ENCODE measurements at places on chromosomes 5 and 9.

GRCh38 chr9:34578241-34579103 is 11.1 kb downstream of the CNTFR start:
- DNase-seq = no peak

GRCh38 chr9:92780206-92780605 is 15.6 kb upstream of the BICD2 start:
- DNase-seq = no peak

DNA sequence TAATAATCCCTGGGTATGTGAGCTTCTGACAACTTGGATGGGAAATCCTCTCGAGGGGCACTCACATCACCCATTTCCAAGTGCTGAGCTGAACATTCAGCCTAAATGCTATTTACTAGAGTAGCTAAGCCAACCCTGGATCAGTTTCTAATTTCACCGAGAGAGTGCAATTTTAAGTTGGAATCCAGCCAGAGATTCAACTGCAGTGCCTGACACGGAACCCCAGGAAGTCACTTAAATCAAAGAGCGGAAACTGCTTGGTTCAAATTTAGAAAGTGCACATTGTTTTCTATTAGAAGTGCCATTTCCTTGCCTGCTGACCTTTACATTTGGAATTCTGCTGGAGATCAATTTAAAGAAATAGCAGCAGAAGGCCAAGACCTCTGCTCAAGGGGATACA is 8.8 kb downstream of the SPRY4 start:
- DNase-seq = peak; percentile 56

DNA sequence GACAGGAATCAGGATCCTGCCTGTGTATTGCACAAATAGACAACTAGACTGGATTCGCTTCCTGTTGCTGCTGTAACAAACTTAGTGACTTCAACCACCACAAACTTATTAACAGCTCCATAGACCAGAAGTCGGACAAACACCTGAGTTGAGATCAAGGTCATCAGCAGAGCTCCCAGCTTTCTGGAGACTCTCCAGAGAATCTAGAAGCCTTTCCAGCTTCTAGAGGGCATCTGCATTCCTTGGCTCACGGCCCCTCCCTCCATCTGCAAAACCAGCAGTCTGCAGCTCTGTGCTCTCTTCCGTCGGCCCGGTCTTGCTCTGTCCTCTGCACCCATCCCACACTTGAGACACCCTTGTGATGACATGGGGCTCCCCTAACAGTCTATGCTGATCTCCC is 99.1 kb downstream of the KCNT1 start:
- DNase-seq = no peak

DNA sequence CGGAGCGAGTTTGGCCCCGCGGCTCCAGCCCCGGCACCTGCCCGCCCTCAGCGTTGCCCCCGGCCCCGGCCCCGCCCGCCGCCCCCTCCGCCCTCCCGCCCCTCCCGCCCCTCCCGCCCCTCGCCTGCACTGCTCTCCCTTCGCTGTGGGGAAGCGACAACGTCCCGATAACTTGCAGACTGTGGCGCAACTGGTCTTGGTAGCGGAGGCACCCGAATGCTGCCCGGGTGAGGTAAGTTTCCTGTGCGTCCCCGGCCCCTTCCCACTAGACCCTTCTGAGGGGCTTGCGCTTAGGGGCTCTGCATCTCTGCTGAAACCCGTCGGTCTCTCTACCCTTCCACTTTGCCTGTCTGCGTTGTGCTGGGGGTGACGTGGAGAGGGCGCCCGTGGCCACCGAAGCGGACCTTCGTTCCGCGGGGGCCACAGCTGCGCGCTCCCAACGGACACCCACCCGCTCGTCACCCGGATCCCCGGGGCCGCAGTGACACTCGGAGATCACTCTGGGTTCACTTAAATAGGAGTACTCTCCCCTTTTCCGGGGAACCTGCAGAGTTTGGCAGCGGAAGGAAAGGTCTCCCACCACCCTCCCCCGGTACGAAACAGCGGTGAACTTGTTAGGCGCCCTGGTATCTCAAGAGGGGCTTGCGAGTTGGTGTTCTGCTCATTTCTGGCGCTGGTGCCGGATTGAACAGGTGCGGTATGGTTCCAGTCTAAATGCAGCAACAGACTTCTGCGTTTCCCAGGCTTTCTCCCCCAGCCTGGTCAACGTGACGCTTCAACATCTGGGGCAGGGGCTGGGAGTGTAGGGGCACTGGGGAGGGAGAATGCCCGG is 707 bp downstream of the PIP5K1B start:
- DNase-seq = no peak

GRCh38 chr5:33228149-33228548 is 212.6 kb upstream of the TARS1 start:
- no peak for DNase-seq

DNA sequence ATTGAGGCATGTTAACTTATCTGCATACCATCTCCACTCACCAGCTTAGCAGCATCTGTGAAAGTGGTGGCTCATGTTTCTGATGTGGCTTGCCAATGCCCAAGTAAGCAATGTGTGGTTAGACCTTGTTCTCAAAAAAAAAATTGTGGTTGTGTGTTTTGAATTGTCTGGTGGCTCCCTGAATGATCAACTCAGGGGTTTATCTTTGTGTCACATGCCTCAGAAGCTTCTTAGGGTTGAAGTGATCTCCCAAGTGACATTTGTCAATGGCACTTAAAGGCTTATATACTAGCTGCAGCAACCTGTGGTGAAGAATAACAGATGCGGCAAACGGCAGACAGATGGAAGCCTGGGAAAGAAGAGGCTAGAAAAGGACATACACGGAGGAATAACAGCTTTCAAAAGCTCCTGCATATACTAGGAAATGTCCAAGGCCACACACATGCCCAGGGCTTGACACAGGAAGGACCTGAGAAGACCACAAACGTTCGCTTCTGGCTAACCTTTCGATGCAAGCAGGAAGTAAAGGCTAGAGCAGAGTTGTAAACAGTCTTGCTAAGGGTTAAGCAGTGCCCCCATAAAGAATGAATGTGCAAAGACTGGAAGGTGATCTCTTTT is 42.2 kb upstream of the FSD1L start:
- no peak for DNase-seq

GRCh38 chr5:93571114-93571949 is 9.7 kb downstream of the NR2F1-AS1 start:
- DNase-seq = no peak

DNA sequence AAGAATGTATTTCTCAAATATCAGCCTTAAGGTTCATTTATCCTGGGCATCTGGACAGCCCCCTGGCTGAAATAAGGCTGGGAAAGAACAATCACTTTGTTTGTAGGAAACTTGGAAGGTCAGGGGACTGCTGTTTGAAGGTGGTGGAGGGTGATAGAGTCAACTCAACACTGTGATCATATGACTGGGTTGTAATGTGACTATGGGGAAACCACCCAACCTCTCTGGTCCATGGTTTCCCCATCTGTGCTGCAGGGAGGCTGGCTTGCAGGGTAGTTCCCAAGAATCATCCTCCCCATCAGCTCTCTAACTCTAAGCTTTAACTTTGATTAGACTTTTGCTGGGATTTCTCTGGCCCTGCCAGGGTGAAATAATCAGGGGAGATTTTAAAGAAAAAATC is 10.0 kb downstream of the INSYN2B start:
- DNase-seq = no peak

- DNase-seq = no peak
Measured at GRCh38 chr5:83720836-83721537, at the start of gene HAPLN1. Gene HAPLN1 (minus strand): TSS chr5:83720855. CDS start chr5:83673523, 47,332 bp downstream.

- DNase-seq = no peak
Measured at GRCh38 chr5:126508251-126508961, 85.2 kb downstream of the GRAMD2B start.

DNA sequence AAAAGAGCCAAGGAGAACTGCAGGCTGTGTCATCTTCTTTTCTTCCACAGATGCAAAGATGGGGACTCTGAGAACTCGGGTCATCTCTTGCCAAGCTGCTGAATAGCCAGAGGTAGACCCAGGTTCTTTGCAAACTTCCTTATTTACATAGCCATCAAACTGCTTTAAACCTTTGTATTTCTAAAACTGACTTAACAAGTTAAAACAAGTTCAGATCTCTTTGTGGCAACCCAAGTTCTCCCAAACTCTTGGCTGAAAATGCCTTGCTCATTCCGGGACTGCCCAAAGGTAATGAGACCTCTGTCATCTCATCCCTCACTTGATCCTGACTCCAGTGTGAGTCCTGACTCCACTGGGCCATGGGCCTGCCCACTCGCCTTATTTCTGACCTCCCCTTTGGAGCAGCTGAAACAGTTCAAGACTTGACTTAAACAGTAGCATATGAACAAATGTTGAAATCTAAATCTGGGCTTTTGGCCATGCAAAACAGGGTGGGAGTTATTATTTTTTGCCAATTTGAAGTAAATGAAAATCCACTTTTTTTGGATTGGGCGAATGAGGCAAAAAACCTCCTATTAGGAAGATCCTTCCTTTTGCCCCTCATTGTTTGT is 50.6 kb downstream of the FBXL7 start:
- DNase-seq = no peak

- DNase-seq = no peak
Measured at GRCh38 chr5:82351754-82352145, 73.6 kb upstream of the RPS23 start.

- DNase-seq = peak; percentile 13
Measured at GRCh38 chr5:112228667-112229066, 190.4 kb downstream of the EPB41L4A start.

DNA sequence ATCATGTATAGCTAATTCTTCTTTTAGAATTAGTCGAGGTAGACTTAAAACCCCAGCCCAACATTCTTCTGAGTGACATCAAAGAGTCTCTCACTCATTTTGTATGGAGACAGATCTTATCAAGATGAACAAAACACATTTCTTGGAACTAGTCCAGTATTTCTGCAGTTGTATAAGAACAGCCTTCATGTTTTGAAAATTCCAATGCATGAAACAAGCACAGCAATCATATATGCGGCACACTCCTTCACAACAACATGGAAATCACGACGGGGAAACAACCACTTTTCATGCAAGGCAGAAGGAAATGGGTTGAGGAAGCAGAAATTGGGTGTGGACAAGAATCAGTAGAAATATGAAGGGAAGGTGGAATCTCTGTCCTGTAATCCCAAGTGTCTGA is 113.8 kb downstream of the PLK2 start:
- no peak for DNase-seq

- no peak for DNase-seq
Measured at GRCh38 chr5:81202655-81203054, 30.5 kb upstream of the CKMT2 start.

GRCh38 chr5:132301344-132302271 is 7.4 kb downstream of the SLC22A4 start:
- DNase-seq = no peak

GRCh38 chr5:161676103-161676502 is 9.4 kb upstream of the GABRA6 start:
- no peak for DNase-seq

GRCh38 chr5:5217371-5217770 is 77.2 kb downstream of the ADAMTS16 start:
- DNase-seq = no peak

DNA sequence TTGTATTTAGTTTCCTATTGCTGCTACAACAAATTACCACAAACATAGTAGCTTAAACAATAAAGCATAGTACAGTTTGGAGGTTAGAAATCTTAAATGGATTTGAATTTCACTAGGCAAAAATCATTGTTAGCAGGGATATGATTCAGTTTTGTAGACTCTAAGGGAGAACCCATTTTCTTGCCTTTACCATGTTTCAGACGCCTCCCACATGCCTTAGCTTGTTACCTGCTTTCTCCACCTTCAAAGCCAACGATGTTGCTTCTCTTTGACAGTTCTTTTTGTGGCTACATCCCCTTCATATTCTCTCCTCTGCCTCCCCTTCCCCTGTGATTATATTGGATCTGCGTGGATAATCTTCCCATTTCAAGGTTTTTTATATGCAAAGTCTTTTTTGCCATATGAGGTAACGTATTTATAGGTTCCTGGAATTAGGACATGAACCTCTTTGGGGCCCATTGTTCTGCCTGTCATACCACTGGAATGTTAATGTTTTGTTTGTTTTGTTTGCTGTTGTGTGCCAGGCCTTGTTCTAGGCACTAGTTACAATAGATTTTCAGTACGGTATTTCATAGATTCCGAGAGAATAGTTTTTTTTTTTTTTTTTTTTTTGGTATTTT is 54.1 kb downstream of the UHRF2 start:
- DNase-seq = no peak

DNA sequence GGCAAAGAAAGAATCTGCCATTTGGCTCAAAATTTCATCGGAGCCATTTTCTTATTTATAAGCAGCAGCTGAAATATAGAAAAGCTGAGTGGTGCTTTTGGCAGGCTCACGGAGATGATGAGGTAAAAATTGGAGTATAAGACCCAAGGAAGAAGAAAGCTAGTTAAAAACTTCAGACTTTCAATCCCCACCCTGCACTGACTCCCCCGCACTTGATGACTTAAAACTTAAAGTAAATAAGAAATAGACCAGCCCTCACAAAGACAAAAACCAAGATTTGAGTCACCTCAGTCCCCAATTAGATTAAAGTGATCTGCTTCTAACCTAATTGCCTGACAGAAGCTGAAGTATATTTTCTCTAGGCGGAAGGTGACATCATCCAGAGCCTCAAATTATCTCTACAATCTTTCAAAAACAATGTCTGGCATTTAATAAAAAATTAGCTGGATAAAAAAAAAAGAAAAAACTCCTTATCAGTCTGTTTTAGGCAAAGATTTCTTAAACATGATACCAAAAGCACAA is 124.0 kb upstream of the PJA2 start:
- DNase-seq = no peak

DNA sequence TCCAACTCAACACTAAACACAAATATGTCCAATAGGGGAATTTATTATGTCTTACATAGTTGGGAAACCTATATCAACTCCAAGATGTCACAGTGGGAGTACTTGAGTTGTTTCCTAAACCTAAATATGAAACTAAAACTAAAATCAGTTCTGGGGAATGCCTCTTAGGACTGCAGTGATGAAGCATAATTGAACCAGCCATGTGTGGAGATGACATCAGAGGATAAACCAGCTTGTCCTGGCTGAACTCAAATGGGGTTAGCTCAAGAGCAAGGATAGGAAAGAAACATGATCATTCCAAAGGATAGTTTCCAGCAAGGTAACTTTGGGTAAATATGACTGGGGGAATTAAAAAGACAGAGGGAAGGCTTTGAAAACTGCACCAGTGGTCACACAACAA is 88.9 kb upstream of the PLPPR1 start:
- DNase-seq = no peak

- peak; percentile 20 for DNase-seq
Measured at GRCh38 chr9:109244179-109245132, 76.4 kb downstream of the EPB41L4B start.

DNA sequence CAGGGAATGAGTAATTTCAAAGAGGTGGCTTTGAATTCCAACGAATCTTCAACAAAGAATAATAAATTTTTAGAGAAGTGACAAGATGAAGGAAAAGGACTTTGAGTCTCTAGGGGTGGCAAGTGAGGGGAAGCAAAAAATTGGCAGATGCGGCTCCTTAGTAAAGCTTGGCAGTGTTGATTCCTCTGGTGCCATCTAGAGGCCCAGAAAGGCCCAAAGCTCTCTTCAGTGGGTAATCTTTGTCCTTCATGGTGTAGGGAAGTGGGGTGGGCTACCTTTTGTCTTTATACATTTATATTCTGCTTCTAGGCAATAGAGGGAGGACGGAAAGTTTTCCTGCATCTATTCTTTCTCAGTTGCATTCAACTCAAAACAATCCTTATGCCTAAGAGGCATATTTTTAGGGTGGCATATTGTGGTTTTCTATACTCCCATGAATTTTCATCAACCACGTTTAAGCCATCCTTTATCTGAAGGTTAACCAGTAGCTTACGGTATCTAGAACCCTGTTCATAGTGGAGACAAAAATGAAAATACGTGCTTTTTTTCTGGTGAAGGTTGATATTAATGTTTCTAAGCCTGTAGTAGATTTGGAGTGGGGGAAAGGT is 17.5 kb upstream of the ROPN1L start:
- no peak for DNase-seq

- no peak for DNase-seq
Measured at GRCh38 chr5:167485061-167485774, 806.2 kb upstream of the WWC1 start.

- DNase-seq = no peak
Measured at GRCh38 chr9:38126730-38127129, 57.7 kb upstream of the SHB start.

Measured in amniotic stem cell (primary cell).